Dermis blood vessel endothelial cell (primary cell): ENCODE measurements at places on chromosomes 1 and 21. TPM values are rescaled to one million over a fixed set of nuclear protein-coding genes. Genes with fewer than 3 reads are reported as not detected.

- no peak for DNase-seq
These were observed 28.3 kb downstream of the GPR157 start for GRCh38 chr1:9100471-9101043.

- no peak for DNase-seq
These were observed 32.9 kb upstream of the ITLN2 start for GRCh38 chr1:160987359-160988050.

DNA sequence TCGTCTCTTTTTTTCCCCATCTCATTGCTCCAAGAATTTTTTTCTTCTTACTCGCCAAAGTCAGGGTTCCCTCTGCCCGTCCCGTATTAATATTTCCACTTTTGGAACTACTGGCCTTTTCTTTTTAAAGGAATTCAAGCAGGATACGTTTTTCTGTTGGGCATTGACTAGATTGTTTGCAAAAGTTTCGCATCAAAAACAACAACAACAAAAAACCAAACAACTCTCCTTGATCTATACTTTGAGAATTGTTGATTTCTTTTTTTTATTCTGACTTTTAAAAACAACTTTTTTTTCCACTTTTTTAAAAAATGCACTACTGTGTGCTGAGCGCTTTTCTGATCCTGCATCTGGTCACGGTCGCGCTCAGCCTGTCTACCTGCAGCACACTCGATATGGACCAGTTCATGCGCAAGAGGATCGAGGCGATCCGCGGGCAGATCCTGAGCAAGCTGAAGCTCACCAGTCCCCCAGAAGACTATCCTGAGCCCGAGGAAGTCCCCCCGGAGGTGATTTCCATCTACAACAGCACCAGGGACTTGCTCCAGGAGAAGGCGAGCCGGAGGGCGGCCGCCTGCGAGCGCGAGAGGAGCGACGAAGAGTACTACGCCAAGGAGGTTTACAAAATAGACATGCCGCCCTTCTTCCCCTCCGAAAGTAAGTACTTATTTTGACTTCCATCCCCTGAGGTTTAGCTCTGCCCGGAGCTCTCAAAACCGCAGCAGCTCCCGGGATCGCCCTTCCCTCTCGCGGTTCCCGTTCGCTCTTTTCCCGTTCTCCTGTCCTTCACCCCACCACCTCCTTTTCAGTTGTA is 1.5 kb downstream of the TGFB2 start:
- peak; percentile 55 for DNase-seq

DNA sequence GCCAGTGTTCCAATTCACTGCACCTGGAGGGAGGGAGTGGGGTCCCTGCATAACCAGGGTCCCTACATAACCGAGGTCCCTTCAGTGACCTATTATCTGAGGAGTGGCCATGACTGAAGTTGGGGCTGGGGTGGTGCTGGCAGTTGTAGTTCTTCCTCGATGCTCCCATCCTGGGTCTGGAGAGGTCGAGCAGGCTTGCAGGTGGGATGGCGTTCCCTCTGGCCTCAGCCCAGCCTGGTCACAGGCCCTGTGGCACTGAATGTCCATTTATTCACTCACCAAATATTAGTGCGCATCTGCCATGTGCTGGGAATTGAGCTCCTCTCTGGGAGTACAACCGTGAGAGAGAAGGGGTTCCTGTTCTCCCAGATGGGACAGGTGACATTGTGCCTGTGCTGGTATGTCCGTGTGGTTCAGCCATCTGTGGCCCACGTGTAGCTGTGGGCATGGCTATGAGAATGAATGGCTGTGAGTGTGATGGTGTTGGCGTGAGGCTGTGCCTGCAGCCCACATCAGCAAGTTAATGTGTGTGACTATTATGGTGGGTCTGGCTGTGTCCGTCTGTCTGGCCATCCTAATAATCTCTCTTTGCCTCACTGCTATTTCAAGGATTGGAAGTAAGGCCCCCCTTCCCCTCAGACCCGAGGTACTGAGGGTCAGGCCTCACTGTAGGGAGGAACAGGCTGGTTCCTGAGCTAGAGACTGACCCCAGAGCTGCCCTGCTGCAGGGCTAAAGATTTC is 3.9 kb upstream of the SLC6A9 start:
- no peak for DNase-seq

DNA sequence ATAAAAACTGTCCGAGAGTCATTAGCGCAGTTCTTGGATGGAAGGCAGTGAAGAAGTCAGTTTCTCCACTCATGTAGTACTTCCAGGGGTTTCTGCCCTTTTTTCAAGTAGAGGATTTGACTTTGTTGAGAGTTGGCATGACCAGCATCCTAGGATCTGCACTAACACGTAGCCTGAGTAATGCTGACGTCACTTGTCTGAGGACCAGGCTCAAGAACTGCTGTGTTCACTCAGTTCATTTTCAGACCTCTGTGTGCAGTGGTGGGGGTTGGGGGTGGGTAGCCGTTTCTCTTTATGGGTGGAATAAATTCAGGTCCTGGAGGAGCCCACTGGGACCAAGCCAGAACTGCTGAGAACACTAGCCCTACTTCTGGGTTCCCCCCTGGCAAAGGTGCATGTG is 53.3 kb downstream of the MRPS6 start:
- DNase-seq: no peak

GRCh38 chr1:107824946-107825345 is 140.0 kb downstream of the VAV3 start:
- DNase-seq: no peak

DNA sequence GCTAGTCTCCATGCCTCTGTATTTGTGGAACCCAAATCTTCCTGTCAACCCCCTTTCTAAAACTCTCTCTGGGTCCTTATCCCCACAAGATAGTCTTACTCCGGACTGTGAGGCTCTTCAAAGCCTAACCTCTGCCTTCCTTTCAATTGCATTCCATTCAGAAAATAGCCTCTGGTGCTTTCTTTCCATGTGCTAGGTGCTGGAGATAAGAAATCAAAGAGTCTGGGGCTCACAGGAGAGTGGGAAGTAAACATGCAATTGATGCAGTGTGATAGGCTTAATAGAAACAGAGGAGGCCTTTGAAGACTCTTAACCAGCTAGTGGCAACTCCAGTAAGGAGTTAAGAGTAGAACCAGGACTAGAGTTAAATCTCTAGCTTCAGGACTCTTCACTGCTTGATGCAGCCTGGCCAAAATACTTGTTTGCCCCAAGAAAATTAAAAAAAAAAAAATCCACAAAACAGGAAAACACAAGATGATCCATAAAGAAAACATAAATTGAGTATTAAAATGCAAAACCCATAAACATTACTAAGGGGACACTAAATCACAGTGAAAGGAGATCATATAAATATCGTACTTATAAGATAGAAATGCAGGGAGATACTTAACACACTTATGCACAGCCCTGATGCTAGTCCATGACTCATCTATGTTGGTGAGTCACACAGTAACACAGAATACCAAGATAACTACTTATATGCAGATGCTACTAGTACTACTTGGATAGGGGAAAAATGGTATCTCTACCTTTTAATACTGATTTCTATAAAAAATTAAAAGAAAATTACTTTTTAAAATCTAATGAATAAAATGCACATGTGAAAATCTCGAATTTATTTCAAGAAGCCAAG is 341.5 kb downstream of the KCNH1 start:
- no peak for DNase-seq

DNA sequence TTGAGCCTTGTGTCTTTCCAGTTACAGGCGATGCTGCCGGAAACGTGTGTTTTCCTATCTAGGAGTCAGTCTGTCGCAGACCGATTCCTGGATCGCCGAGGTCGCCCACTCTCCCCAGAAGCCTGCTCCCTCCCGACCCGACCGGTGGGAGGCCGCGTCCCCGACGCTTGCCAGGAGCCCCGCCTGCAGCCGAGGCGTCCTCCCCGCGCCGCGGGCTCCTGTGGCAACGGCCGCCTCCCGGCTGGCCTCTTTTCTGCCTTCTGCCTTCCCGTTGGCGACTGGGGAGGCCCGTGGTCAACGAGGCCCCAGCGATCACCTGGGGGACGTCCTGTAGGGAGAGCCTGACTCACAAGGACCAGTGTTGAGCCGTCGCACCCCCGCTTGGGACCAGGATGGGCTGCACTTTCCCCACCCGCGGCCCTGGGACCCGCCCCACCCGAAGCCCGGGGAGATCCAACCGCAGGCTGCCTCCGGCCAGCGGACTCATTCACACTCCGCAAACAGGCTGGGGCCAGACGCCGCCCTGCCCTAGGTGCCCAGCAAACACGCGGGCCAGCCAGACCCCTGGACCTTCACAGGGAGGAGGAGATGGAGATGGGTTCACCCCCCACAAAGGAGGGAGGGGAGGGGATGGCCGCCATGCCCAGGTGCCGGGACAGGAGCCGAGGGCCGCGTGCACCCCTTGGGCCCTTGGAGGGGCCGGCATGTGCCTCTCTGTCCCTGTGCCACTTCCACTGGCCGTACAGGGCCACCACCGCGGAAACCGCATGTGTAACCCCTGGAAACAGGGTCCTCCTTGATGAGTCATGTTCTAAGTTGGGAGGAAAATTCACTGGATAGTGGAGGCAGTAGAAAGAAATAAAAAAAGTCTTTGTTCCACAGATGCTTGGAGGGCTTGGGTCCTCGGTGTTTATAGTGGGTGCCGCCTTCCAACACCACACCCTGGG is 7.2 kb upstream of the COL6A1 start:
- DNase-seq: peak; percentile 47

Gene CCDC30
- 0.28 and 0.68 TPM in 2 replicates for total RNA-seq

DNA sequence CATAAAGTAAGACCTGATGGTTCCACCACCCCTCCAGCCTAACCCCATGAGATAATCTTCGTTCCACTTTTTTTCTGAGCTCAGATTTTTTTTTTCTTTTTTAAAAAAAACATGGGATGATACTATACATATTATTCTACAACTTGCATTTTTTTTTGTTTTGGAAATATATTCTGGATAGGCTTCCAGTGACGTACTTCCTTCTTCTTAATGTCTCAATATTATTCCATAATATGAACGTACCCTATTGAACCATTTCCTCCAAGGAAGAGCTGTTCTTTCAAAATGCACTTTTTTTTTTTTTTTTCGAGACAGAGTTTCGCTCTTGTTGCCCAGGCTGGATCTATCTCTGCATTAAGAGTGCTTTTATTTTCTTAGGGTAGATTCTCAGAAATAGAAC is 1.5 kb downstream of the EDEM3 start:
- DNase-seq: peak; percentile 34

DNA sequence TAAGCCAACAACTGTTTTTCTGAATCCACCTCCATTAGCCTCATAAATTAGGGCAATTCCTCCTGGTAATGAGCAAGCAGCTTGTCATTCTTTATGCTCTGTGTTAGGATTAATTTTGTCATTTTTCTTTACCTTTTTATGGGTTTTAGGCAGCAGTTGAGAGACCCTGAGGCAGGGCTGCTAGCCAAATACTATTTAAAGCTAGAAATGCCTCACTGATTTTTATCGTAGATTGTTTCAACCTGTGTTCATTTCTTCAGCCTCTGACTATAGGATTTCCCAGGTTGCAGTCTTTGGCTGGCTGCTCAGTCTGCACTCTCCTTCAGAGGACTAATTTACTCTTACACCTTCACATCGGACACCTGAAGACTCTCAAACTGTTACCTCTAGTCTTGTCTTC is 61.9 kb upstream of the RABGAP1L start:
- DNase-seq: no peak

DNA sequence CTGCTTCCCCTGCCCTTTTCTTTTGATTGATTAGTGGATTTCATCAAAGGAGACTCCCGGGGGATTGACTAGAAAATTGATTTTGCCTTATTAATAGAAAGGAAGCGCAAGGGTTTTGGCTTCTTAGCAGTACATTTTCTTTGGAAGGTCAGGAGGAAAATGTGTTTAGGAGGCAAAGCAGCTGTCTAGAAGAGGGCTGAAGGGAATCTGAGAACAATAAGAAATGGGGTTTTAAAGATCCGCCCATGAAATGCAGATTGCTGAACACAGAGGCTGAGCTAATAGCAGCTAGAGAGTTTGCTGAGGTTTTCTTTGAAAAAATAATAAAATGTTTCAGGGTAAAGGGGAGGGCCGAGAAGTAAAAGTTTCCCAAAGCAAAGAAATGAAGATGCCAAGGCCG is 4.9 kb downstream of the SERTAD4 start:
- DNase-seq: no peak

Gene WNT9A
- total RNA-seq: 1.8 and 2.9 TPM in 2 replicates

DNA sequence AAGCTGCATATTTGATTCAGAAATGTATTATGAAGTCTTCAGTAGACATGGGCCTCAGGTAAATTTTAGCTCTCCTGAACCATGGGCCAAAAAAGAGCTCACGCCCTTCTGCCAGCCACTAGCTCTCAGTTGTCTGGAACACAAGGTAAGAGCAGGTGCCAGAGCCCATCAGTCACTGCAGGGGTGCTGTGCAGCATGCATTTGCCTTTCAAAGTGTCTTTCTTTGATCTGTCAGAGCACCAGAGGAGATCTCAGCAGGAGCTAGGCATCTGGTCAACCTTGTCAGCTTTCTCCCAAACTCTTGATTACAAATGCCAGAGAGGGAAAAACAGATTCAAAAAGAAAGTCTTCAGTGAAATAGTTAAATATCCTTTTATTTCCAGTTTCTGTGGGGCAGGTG is 332.3 kb downstream of the COL11A1 start:
- no peak for DNase-seq

DNA sequence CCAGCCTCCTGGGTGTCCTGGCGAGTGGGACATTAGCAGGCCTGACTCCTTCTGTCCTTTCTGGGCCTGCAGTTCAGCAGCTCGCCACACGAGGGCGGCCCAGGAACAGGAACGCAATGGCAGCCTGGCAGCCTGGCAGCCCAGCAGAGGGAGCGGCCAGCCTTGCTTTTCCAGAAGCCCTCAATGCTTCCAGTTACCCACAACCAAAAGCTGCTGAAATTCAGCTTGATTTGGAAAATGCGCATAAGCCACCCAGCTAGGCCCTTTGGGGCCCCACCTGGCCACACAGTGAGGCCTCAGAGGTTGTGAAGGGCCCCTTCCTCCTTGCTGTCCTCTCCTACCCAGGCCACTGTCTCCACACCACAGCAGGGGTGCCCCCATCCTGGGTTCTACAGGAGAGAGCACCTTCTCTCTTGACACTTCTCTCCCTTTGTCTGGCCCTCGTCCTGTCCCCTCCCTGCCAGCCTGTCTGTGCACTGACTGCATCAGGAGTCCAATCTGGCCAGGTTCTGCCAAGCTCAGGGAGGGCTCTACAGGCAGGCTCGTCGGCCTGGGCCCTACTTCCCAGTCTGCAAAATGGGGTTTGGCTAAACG is 103.4 kb upstream of the VAMP3 start:
- peak; percentile 90 for DNase-seq

- DNase-seq: no peak
These were observed 98.1 kb downstream of the NEGR1 start for GRCh38 chr1:72184099-72184701.

GRCh38 chr1:4076346-4076745 is 176.3 kb upstream of the C1orf174 start:
- no peak for DNase-seq

Gene OR2T29
- total RNA-seq: not detected in 2 replicates

DNA sequence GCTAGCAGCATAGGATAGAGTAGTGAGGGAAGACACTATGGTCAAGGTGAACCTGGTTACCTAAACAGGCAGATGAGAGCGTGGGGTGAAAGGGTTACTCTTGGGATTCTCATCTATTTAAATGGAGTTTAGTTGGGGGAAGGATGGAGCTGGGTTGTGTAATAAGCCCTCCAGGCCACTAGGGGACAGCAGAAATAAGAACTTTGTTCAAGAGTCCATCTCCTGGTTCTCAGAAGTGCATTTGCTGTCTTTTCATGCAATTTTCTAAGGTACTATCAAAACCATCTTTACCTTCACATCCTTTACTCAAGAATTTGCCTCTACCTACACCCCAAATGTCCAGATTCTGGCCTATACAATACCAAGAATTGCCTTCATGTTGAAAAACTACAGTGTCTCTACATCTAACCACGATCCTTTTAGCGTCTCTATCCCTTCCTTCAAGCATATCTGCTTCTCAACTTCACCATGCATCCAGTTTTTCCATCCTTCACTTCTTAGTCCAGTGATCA is 28.0 kb downstream of the SLAMF1 start:
- DNase-seq: peak; percentile 6

GRCh38 chr1:216836316-216836715 is 113.1 kb upstream of the ESRRG start:
- no peak for DNase-seq
